Cardiac muscle cell (in vitro differentiated cells and primary cell): ENCODE measurements at places on chromosomes 12 and 14. TPM values are rescaled to one million over a fixed set of nuclear protein-coding genes. Genes with fewer than 3 reads are reported as not detected.
A peak's percentile ranks its signal among the peaks of the same experiment; 100 is the strongest.

GRCh38 chr12:65742018-65743010 lies 82.0 kb upstream of the HMGA2 start:
- peaks cover 4% of the 10 kb centered on the region for H3K4me1 ChIP-seq
- H3K4me3 ChIP-seq = peak overlapping the region; percentile 72
- H3K36me3 ChIP-seq = no peaks in the 10 kb centered on the region
- H3K27ac ChIP-seq = peak overlapping the region; percentile 87
- H3K27me3 ChIP-seq = no peaks in the 10 kb centered on the region
- peak; percentile 57 for DNase-seq

GRCh38 chr14:99055019-99055418 lies 217.0 kb downstream of the BCL11B start:
- H3K27ac ChIP-seq = no peak overlapping the region
- DNase-seq = no peak
- no peaks in the 10 kb centered on the region for H3K4me1 ChIP-seq
- H3K4me3 ChIP-seq = no peak overlapping the region
- H3K36me3 ChIP-seq = no peaks in the 10 kb centered on the region
- H3K27me3 ChIP-seq = no peaks in the 10 kb centered on the region

DNA sequence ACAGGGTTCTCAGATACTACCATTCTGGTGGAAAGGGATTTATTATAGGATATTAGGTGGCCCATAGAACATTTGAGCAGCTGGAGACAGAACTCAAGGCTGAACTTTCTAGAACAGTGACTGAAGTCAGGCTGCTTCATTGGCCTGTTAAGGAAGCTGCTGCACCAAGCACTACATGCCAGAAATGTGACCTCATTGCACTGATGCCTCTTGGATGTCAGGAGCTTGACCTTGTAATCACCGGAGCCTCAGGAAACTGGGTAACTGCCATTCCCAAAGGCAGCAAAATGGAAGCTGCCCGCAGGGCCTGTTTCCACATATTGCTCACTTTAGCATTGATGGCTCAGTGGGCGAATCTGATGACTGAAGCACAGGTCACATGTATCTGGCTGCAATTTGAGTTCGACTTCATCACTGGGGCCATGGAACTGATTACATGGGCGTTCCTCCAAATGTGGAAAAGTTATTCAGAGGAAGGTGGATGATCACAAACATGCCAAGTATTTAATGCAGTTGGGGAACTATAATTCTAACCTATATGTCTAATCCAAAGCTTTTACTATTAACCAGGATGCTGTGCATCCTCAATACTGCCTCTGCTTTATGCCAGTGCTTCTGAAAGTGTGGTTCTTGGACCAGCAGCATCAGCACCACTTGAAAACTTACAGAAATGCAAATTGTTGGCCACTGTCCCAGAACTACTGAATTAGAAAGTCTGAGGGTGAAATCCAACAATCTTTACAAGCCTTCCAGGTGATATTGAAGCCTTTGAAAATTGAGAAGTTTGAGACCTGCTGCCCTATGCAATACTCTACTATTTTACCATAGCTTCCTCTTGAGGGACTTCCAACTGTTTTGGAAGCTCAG lies 337.2 kb upstream of the NAV3 start:
- no peaks in the 10 kb centered on the region for H3K36me3 ChIP-seq
- H3K27ac ChIP-seq = no peak overlapping the region
- H3K4me1 ChIP-seq = no peaks in the 10 kb centered on the region

DNA sequence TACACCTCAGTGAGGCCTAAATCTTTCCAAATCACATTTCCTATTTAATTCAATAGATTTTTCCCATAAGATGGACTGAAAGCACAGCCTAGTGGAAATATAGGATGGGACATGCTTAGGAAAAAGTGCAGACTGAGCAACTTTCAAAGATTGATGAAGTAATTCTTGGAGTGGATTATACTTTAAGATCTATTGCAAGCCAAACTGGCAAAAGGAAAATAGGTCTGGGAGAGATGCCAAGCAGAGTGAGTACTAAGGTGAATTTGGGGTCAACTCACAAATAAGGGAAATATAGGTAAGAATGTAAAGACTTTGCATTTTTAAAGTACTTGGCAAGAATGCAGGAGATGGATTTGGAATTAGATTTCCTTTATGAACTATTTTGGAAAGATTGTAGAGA lies 170.2 kb upstream of the FOXG1 start:
- DNase-seq = no peak
- H3K36me3 ChIP-seq = no peaks in the 10 kb centered on the region
- H3K4me1 ChIP-seq = no peaks in the 10 kb centered on the region
- no peak overlapping the region for H3K4me3 ChIP-seq
- no peaks in the 10 kb centered on the region for H3K27me3 ChIP-seq

- no peaks in the 10 kb centered on the region for H3K27me3 ChIP-seq
- H3K27ac ChIP-seq = no peak overlapping the region
- no peak for DNase-seq
- H3K4me1 ChIP-seq = no peaks in the 10 kb centered on the region
These were observed 27.8 kb downstream of the SLC25A47 start for GRCh38 chr14:100350986-100351385.

- no peaks in the 10 kb centered on the region for H3K4me1 ChIP-seq
- no peak overlapping the region for H3K4me3 ChIP-seq
- H3K36me3 ChIP-seq = no peaks in the 10 kb centered on the region
- no peak for DNase-seq
- H3K27me3 ChIP-seq = peaks cover 19% of the 10 kb centered on the region
These were observed 7.7 kb upstream of the PCK2 start for GRCh38 chr14:24086193-24086955.

GRCh38 chr12:6039894-6040601 lies 84.4 kb downstream of the VWF start:
- DNase-seq = peak; percentile 77
- H3K36me3 ChIP-seq = no peaks in the 10 kb centered on the region
- H3K27ac ChIP-seq = no peak overlapping the region
- H3K4me3 ChIP-seq = no peak overlapping the region
- no peaks in the 10 kb centered on the region for H3K4me1 ChIP-seq
- H3K27me3 ChIP-seq = no peaks in the 10 kb centered on the region

GRCh38 chr14:47651337-47651736 lies 24.1 kb downstream of the MDGA2 start:
- H3K4me3 ChIP-seq = no peak overlapping the region
- H3K27ac ChIP-seq = no peak overlapping the region
- H3K27me3 ChIP-seq = no peaks in the 10 kb centered on the region
- H3K36me3 ChIP-seq = no peaks in the 10 kb centered on the region
- no peak for DNase-seq
- no peaks in the 10 kb centered on the region for H3K4me1 ChIP-seq

- no peaks in the 10 kb centered on the region for H3K4me1 ChIP-seq
- no peak overlapping the region for H3K4me3 ChIP-seq
- H3K36me3 ChIP-seq = no peaks in the 10 kb centered on the region
- H3K27ac ChIP-seq = no peak overlapping the region
- no peak for DNase-seq
- peaks cover 3% of the 10 kb centered on the region for H3K27me3 ChIP-seq
These were observed 9.9 kb upstream of the LBHD2 start for GRCh38 chr14:103073876-103074728.

DNA sequence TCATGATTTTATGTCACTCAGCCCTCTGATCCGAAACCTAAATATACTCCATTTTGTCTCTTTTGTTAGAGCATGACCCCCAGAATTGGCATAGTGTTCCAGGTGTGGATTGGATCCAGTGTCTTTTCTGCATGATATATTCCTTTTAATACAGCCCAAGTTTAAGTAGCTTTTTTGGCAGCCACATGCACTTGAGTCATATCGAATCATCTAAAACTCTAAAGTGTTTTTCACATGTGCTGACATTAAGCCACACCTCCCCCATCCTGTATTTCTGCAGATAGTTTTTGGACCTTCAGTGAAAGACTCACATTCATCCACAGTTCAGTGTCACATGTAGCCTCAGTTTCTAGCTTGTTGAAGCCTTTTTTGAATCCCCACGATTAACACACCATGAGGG lies 30.6 kb downstream of the BORCS5 start:
- no peak overlapping the region for H3K4me3 ChIP-seq
- H3K27ac ChIP-seq = no peak overlapping the region
- no peaks in the 10 kb centered on the region for H3K36me3 ChIP-seq
- no peaks in the 10 kb centered on the region for H3K27me3 ChIP-seq

GRCh38 chr12:32501835-32502333 lies 102.5 kb downstream of the FGD4 start:
- no peaks in the 10 kb centered on the region for H3K36me3 ChIP-seq
- no peaks in the 10 kb centered on the region for H3K27me3 ChIP-seq
- DNase-seq = peak; percentile 76
- H3K4me1 ChIP-seq = peaks cover 17% of the 10 kb centered on the region

The LBHD2 gene
- total RNA-seq = not detected in 2 replicates

The CMKLR1 gene
- total RNA-seq = not detected in 2 replicates

The ZFHX2 gene
- 3.9 and 4.2 TPM in 2 replicates for total RNA-seq

The SRRM4 gene
- total RNA-seq = 0.14 and 0.21 TPM in 2 replicates

The REP15 gene
- 0.35 and 0.57 TPM in 2 replicates for total RNA-seq
